ENCODE measurements at places on chromosomes 12 and 14.

- DNase-seq, result no peak
Observed at GRCh38 chr12:104505095-104505818, 48.5 kb downstream of the CHST11 start.

GRCh38 chr12:124993626-124994436, at the start of gene BRI3BP:
Gene BRI3BP, plus strand, starts transcription at chr12:124993645. Its CDS starts 146 bp downstream, at chr12:124993791.
- DNase-seq, result no peak

DNA sequence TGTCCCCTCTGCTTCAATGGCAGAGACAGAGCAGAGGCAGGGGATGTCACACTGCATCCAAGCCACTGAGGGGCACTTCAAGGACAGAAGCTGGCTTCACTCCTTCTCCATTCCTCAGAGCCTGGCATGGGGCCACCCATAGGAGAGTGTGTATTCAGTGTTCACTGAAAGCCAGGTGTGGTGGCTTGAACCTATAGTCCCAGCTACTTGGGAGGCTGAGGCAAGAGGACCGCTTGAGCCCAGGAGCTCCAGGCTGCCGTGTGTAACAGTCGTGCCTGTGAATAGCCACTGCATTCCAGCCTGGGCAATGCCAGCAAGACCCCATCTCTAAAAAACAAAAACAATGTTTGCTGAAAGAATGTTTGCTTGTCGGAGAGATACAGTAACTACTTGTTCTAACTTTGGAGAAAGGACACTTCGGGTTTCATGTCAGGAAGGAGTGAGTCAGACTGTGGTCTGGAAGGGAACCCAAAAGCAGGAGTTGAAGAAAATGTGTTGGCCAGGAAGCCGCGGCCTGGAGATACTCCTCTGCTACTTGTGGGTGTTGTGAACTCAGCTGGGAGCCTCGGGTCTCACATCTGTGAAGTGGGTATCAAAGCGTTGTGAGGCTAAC, 43.4 kb downstream of the ELK3 start:
- DNase-seq, result no peak

GRCh38 chr14:26808407-26808806, 210.6 kb upstream of the NOVA1 start:
- no peak for DNase-seq

- no peak for DNase-seq
Observed at GRCh38 chr14:81400852-81401251, 728 bp upstream of the STON2 start.

DNA sequence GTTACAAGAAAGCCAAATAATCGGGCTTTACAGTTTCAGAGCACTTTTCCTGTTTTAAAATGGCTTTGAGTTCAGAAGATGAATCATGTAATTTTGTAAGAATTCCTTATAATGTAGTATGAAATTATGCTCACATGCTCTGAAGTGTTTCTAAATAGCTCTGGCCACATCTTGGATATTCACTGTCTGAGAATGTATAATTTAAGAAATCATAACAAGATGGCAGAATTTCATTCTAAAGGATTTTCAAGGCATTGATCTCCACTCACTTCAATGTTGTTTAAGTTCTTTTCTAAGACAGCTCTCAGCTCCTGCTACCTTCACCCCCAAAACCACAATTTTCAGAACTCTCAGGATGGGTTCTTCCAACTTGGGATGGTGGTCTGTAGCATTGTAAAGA, 180.1 kb downstream of the DACT1 start:
- no peak for DNase-seq

DNA sequence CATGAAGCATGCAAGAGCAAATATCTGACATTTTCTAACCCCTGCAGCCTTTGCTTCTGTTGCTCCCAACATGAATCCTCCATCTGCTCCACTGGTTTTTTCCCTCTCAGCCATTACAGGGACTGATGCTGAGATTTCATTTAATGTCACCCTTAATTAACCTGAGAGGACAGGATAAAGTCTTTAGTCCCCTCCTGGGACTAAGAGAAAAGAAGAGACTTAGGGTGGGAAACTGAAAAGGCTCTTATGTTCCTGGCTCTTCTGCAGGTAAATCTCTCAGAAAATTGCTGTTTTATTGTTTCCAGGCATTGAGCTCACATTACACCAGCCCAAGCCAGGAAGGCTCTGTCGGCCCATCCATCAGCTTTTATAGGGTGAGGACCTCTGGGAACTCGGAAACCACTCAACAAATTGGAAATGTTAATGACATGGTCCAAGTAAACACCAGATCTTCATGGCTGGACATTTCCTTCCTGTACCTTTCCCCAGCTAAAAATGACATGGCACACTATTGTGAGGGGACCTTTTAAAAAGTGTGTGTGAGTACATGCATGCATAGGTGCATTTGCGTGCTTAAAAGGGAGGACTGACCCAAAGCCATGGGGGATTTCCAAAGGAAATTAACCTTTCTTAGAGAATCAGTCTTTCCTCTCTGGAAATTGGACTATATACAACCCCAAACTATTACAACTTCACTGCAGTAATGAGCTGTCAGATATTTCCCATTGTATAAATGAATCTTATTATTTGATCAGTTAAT, 408.1 kb upstream of the TMTC1 start:
- DNase-seq, result no peak

All from iPS DF 6.9 (cell line).